ENCODE measurements at places on chromosomes 5 and 9. TPM values are rescaled to one million over a fixed set of nuclear protein-coding genes. Genes with fewer than 3 reads are reported as not detected.

DNA sequence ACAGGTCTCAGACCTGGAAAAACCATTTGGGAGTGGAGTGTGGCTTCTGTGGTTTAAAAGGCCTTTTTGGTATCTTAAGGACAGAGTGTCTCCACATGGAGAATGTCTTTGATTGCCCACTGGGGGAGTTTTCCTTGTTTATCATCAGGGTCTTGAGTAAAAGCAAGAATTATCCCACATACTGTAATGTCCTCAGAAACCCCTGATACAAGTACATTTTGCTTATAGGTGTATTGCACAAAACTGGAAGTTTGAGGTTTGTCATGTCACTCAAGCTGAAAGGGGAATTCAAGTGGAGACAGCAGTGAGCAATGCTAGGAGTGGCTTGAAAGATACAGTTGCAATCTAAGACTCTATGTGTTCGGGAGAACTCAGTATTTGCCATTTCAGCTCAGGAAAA lies 62.7 kb upstream of the GRAMD2B start:
- DNase-seq, result no peak

- DNase-seq, result no peak
Measured at GRCh38 chr5:132059043-132059695, 1.3 kb upstream of the IL3 start.

DNA sequence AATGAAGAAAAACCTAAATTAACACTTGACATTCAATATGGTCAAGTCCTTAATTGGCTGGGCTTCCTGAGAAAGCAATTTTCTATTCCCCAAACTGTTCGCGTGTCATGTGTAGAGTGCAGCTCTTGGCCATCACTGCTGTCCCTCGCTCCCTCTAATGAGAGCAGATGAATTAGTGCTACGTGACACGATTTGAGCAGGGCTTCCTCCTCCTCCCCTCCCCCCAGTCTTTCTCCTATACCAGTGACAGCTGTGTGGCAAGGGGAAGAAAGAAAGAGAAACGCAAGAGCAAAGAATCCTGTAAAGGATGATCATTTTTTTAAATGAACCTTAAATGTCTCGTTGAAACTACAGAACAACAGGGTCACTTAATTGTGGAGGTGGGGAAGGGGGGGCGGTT lies 159.6 kb downstream of the BNC2 start:
- DNase-seq, result no peak

DNA sequence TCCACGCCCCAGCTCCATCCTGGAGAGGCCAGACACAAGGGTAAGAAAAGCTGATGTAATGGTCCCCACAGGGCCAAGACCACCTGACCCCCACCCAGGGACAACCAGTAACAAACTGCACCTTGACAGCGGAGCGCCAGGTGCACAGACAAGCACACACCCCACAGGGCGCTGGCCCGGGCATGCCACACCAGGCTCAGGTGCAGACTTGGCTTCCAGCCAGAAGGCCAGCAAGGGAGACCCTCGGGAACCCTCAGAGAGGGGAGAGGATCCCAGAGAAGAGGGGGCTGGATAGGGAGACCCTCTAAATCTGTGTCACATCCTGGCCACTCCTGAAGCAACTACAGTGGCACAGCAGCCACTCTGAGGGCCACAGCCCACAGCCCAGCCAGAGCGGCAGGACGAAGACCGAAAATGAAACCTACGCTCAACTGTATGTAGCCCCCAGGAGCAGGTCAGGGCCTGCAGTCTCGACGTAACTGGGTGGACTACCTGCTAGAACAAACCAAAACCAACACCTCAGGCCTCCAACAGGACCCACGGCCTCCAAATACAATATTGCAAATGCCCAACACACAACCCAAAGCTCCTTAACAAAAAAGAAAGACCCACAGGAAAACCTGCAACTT lies 18.5 kb downstream of the CAMSAP1 start:
- no peak for DNase-seq

GRCh38 chr9:18768951-18769622 lies 263.9 kb downstream of the SAXO1 start:
- DNase-seq, result no peak

DNA sequence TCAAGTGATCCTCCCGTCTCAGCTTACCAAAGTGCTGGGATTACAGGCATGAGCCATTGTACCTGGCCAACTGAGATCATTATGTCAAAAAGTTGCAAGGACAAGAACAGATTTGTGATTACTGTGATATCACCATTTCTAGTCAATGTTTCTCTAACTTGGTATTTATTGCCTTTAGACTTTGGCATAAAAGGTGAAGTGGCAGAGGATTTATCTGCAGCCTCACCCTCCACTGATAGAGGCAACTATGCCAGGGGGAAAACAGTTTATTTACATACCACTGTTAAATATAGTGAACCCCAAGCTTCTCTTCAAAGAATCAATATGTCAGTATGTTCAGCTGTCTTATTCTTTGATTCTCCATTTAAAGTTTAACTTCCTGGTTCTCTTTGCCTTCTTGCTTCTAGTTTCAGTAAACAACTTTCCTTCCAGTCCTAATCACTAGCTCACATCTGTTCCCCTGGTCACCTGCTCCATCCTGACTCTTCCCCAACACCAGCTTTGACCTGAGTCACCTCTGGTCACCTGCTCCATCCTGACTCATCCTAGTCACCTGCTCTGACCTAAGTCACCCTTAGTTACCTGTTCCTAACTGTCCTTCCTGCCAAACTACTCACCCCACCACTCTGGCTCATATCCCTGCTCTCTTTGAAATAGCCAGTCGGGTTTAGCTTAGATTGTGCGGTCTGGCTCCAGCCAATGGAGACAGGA lies 29.9 kb downstream of the SEMA6A start:
- no peak for DNase-seq

DNA sequence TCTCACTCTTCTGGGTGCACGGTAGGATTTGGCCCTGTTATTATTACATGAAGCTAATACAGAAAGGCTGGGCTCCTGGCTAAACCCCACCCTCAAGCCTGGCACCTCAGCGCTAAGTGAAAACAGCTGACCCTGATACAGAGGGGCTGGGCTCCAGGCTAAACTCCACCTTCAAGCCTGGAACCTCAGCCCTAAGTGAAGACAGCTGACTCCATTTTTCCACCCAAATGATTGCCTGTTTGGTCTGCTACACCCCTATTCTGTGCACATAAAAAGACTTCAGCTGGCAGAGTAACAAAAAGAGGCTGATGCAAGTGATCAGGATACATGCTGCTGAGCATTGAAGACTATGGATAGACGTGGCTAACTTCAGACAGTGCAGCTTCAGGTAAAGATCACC lies 148.4 kb upstream of the CLINT1 start:
- no peak for DNase-seq

DNA sequence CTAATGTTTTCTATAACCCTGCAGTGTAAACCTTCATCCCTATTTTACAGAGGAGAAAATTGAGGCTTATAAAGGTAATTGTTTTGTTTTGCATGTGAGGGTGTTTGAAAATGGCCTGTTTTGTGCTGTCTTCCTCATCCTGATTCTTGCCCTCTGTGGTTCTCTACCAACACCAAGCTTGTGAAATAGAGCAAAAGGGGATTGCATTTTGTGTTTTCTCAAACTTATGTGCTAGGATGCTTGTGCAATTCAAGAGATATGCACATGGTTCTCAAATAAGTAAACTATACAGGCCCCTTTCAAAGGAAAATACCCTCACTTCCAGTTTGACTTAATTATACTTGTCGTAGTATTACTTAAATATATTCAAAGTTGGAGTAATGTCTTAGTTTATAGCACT lies 17.2 kb downstream of the PAM start:
- no peak for DNase-seq

- DNase-seq, result no peak
Measured at GRCh38 chr5:94009161-94009560, 267.8 kb upstream of the POU5F2 start.

Gene EIF4E1B
- not detected for total RNA-seq

Gene PCA3
- not detected for total RNA-seq

Gene EQTN
- total RNA-seq, result not detected
